ENCODE measurements at places on chromosomes 3 and 15. TPM values are rescaled to one million over a fixed set of nuclear protein-coding genes. Genes with fewer than 3 reads are reported as not detected.

DNA sequence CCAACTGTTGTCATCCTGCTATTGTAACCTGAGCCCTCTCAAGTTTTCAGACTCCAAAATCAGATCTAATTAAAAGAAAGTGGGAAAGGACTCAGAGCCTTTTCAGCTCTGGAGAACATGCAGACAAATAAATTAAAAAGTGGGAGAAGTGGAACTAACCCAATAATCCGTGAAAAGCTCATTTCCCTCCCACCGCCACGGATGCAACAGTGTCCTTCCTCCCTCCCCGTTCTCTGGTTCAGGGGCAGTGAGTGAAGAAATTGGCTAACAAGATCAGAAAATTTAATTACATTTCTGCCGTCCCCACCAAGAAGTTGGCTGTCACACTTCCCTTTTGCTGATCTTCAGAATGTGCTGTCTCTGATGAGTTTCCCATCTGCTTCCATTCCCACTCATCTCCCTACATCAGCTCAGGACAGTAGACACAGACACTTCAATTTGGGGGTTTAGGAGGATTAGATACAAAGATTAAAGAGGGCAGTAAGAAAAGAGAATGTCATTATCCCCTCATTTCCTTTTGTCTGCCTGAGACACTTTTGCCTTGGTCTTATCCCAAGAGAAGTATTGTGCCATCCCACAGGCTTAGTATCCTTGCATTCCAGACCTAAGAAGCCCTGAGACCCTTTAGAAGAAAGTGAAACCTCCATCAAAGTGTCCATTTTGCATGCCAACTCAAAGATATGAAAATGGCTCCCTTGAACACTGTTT lies 335.7 kb upstream of the PPP2R3A start:
- no peaks in the 10 kb centered on the region for H3K27me3 ChIP-seq
- H3K27ac ChIP-seq, result no peak overlapping the region
- DNase-seq, result peak; percentile 72
- H3K4me1 ChIP-seq, result no peaks in the 10 kb centered on the region

DNA sequence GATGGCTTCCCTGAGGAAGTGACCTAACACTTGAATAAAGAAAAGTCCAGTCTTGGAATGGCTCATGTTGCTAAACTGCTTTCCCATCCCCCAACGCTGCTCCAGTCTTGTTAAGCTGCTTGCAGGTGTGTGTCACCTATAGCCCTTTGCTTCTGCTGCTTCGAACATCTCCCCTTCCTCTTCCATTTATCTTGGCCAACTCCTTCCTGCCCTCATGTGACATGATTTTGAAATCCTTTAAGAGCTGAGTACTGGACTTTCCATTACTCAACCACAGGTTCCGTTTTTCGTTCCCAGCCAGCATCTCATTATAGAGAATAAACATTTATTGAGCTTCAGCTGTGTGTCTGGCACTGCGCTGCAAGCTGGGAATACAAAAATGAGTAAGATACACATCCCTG lies 1.7 kb downstream of the ATG7 start:
- H3K36me3 ChIP-seq, result no peaks in the 10 kb centered on the region
- H3K27ac ChIP-seq, result no peak overlapping the region
- peaks cover 8% of the 10 kb centered on the region for H3K4me1 ChIP-seq
- no peak for DNase-seq
- H3K4me3 ChIP-seq, result no peak overlapping the region

The EFCC1 gene
- 2.4 TPM for polyA plus RNA-seq

The GABRB3 gene
- 4.7 TPM for polyA plus RNA-seq

The ACSBG1 gene
- polyA plus RNA-seq, result 0.86 TPM

The MYH15 gene
- polyA plus RNA-seq, result not detected

The LRRC31 gene
- polyA plus RNA-seq, result not detected

DNA sequence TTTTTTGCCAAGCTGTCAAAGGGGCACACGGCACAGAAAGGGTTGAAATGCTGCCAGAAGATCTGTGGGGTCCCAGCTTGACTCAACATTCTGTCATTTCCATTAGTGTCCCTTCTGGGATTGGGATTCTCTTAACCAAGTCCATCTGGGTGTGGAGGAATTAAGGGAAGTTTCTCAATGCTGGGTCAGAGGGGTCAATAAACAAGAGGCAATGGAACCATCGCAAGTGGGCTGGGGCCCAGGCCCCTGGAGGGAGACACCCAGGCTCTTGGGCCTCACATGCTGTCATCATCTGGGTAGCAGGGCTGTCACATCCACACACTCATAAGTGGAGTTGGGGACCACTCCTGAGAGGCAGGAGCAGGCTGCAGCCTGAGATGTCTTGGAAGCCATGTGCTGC lies 8.1 kb upstream of the APOD start:
- H3K27ac ChIP-seq, result no peak overlapping the region
- H3K27me3 ChIP-seq, result no peaks in the 10 kb centered on the region
- no peak overlapping the region for H3K4me3 ChIP-seq
- no peaks in the 10 kb centered on the region for H3K4me1 ChIP-seq
- DNase-seq, result no peak

DNA sequence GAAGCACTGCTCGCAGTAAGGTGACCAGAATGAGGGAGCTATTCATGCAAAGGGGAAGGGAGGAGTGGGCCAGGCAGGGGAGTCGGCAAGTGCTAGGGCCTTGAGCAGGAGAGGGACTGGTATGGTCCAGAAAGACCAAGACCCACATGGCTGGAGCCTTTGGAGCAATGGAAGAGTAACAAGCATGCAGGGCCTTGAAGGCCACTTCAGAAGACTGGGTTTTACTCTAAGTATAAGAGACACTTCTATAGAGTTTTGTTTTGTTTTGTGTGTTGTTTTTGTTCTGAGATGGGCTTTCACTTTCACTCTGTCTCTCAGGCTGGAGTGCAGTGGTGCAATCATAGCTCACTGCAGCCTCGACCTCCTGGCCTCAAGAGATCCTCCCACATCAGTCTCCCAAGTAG lies 42.0 kb downstream of the BFSP2 start:
- no peaks in the 10 kb centered on the region for H3K27me3 ChIP-seq
- no peak for DNase-seq
- no peak overlapping the region for H3K4me3 ChIP-seq

GRCh38 chr3:110593749-110594148 lies 477.9 kb upstream of the NECTIN3 start:
- H3K27me3 ChIP-seq, result no peaks in the 10 kb centered on the region
- no peak overlapping the region for H3K4me3 ChIP-seq
- H3K36me3 ChIP-seq, result no peaks in the 10 kb centered on the region
- H3K4me1 ChIP-seq, result no peaks in the 10 kb centered on the region

The PAQR5 gene
- 32.7 TPM for polyA plus RNA-seq

DNA sequence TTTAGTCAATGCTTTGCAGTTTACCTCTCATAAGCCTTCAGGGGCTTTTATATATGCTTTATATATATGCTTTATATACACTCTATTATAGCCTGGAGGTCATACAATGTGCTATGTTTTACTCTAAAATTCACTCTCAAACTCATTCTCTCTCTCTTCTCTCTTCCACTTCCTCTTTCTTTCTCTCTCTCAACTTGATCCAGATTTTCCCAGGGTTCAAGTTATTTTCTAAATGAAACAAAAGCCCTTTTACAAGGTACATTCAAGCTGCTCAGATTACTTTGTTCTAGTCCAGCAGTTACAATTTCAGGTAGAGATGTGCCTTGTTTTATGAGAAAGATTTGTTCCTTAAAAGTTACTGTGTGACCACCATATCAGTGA lies 79.6 kb upstream of the ACP3 start:
- no peaks in the 10 kb centered on the region for H3K4me1 ChIP-seq
- H3K36me3 ChIP-seq, result no peaks in the 10 kb centered on the region
- no peak overlapping the region for H3K4me3 ChIP-seq
- DNase-seq, result no peak
- no peak overlapping the region for H3K27ac ChIP-seq

The PPP1R14D gene
- 4.0 TPM for polyA plus RNA-seq

The GHSR gene
- not detected for polyA plus RNA-seq

The PIK3R4 gene
- 22.5 TPM for polyA plus RNA-seq

- H3K27ac ChIP-seq, result no peak overlapping the region
- no peaks in the 10 kb centered on the region for H3K4me1 ChIP-seq
- no peaks in the 10 kb centered on the region for H3K27me3 ChIP-seq
Measured at GRCh38 chr3:27507111-27507510, 22.9 kb upstream of the SLC4A7 start.

GRCh38 chr3:197002701-197003454 lies 26.7 kb downstream of the MELTF start:
- peak overlapping the region; percentile 32 for H3K27ac ChIP-seq
- DNase-seq, result peak; percentile 83
- peaks cover 3% of the 10 kb centered on the region for H3K4me1 ChIP-seq

GRCh38 chr3:108388136-108389132 lies 92.1 kb downstream of the HHLA2 start:
- H3K4me1 ChIP-seq, result no peaks in the 10 kb centered on the region
- H3K27ac ChIP-seq, result no peak overlapping the region
- H3K4me3 ChIP-seq, result no peak overlapping the region
- no peak for DNase-seq
- H3K36me3 ChIP-seq, result no peaks in the 10 kb centered on the region
- no peaks in the 10 kb centered on the region for H3K27me3 ChIP-seq

The LRRC34 gene
- 5.7 TPM for polyA plus RNA-seq

The MST1R gene
- 0.30 TPM for polyA plus RNA-seq

The CCR3 gene
- polyA plus RNA-seq, result not detected

The GOLGA6L4 gene
- polyA plus RNA-seq, result 3.0 TPM
